ENCODE measurements at places on chromosomes 3 and 15.
A peak's percentile ranks its signal among the peaks of the same experiment; 100 is the strongest.

DNA sequence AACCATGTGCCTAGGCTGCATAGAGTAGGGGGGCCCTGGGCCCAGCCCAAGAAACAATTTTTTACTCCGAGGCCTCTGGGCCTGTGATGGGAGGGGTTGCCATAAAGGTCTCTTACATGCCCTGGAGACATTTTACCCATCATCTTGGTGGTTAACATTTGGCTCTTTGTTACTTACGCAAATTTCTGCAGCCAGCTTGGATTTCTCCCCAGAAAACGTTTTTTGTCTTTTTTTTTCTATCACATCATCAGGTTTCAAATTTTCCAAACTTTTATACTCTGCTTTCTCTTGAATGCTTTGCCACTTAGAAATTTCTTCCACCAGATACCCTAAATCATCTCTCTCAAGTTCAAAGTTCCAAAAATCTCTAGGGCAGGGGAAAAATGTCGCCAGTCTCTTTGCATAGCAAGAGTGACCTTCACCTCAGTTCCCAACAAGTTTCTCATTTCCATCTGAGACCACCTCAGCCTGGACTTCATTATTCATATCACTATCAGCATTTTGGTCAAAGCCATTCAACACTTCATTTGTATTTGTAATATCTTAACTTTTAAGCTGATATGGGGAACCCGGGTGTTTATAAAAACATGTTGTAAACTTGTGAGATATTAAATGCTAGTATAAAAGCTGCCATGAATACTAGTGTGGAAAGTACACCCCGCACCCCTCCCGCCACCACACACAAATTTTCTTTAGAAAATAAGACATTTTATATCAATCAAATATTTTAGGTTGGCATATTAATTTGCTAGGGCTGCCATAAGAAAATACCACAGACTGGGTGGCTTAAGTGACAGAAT is 56.0 kb upstream of the PLSCR4 start:
- DNase-seq, result no peak

- no peak for DNase-seq
Measured at GRCh38 chr15:101540480-101541239, 51.2 kb upstream of the PCSK6 start.

- no peak for DNase-seq
Measured at GRCh38 chr3:136207489-136208115, 11.5 kb upstream of the MSL2 start.

GRCh38 chr3:196486263-196486662 is 17.3 kb downstream of the RNF168 start:
- no peak for DNase-seq

DNA sequence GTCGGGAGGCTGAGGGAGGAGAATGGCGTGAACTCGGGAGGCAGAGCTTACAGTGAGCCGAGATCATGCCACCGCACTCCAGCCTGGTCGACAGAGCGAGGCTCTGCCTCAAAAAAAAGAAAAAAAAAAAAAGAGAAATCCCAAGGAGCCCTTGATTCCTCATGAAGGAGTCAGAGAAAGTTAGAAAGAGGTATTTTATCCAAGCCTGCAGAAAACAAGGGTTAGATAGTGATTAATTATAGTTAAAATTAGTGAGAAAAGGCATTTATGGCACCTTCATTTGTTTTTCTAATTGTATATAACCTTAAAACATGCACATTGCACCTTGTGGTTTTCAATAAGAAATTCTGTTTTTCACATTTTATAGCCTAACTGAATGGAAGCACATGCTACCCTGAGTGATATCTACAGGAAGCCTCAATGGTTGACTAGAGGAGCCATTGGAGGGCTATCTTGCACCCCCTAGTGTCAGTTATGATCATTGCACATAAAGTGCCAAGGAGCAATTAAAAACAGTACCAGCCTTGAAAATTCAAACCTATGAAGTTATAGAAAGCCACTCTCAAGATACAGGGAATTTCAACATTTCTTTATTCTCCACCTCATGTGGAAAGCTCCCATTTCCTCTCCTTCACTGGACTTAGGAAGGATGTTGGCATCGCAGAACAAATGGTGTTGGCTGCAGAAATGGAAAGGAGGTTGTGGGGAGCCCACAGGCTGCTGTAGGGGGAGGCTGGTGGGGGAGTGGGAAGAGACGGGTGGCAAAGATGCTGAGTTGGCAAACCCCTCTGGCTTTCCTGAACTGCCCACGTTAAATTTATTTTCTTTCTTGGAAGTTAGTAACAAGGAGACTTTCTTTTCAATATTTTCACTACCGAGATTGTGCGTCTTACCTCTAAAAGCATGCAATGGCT is 48.5 kb downstream of the ITGA11 start:
- DNase-seq, result peak; percentile 30

DNA sequence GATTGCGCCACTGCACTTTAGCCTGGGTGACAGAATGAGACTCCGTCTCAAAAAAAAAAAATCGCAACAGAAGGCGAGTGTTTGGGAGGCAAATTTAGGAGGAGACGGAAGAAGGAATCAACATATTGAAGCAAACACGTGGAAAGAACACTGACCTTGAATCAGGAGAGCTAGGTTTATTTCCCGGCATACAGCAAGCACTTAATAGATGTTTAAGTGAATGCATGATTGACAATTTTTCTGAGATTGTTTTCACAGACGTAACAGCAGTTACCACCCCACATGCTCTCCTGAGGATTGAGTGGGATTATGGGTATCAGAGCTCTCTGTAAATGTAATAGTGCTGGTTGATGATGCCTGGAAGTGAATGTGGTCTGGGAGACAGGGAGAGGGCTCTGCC is 5.6 kb upstream of the RPP25 start:
- no peak for DNase-seq

GRCh38 chr3:48430708-48431101 is 819 bp upstream of the PLXNB1 start:
- no peak for DNase-seq

- DNase-seq, result no peak
Measured at GRCh38 chr3:184712248-184713039, 580 bp upstream of the MAGEF1 start.

DNA sequence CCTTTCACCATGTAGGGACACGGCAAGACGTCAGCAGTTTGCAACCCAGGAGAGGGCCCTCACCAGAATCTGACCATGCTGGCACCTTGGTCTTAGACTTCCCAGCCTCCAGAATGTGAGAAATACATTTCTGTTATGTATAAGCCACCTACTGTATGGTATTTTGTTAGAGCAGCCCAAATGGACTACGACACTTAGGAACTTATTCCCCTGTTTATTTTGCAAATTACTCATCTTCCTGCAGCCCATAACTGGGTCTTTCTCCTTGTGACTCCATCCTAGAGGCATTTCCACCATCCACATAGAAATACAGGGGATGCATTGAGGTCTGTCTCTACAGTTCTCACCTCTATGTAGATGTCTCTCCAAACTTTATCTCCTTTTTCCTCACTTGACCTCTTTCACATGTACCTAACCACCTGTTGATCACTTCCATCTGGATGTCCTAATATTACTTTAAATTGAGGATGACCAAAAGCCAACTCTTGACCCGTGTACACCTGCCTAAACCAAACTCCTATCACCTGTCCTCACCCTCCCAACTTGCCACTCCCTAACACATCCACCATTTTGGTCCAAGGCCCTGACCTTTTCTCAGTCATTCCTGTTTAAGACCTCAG is 406.0 kb upstream of the WNT5A start:
- no peak for DNase-seq

DNA sequence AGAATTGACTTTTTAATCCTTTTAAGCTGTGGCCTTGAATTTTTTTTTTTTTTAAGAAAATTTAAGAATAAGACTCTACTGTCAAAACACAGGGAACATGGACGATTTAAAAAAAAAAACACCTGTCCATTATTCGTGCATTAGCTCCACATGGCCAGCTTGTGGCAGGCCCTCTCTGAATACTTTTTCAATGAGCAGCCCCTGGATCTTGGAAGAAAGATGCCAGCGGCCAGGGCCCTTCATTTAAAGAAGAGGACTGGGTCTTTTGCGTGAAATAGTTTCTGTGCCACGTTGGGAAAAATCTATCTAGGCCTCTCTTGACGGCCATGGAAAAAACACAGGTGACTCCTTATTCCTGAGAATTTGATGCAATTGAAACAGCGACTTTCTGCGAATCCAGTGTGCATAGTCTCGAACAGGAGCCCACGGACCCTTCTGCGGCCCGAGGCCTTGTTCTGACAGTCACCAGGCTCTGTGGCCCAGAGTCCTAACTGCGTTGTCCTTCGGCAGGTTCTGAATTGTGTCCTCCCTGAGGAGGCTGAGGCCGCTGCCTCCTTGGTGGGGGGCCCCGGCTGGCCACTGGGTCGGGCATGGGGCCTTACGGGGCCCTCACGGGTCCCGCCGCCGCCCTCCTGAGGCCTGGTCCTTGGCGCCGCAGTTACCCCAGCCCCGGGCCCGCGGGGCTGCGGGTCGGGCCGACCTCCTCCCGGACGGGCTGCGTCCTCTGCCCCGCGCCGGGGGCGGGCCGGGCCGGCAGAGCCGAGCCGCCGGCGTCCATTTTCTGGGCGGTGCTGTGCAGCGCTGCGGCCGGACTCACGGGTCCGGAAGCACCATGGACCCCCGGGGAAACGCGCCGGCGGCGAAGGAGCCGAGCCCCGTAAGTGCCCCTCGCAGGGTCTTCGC is 33.5 kb downstream of the ZBTB38 start:
- peak; percentile 58 for DNase-seq

- DNase-seq, result no peak
Measured at GRCh38 chr3:46664971-46665762, 28.3 kb downstream of the ALS2CL start.

- no peak for DNase-seq
Measured at GRCh38 chr3:187236962-187237361, 39.7 kb downstream of the RTP1 start.

DNA sequence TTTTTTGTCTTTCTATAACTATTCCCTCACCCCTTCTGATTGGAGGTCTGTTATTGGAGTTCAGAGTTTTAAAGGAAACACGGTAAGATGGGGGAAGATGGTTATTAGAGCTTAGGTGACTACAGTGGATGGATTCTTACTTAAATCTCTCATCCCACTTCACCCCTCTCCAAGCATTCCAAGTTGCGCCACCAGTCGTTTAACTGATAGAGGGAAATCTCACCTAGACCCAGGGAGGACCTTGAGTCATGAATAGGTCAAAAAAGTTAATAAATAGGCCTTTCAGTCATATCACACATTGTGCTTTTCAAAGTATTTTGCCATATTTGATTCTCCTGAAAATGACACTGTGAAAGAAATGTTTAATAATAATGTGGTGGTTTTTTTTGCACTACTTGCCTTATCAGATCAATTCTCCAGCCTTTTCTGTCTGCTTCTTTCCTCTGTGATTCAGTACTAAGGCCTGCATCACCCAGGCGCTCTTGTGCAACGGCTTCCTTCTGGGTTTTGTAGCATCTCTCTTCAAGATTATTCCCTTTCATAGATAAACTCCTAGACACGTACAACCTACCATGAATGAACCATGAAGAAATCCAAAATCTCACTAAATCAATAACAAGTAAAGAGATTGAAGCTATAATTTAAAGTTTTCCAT is 100.4 kb upstream of the TGFBR2 start:
- no peak for DNase-seq

GRCh38 chr15:62940755-62941361 is 101.7 kb upstream of the TPM1 start:
- DNase-seq, result no peak

DNA sequence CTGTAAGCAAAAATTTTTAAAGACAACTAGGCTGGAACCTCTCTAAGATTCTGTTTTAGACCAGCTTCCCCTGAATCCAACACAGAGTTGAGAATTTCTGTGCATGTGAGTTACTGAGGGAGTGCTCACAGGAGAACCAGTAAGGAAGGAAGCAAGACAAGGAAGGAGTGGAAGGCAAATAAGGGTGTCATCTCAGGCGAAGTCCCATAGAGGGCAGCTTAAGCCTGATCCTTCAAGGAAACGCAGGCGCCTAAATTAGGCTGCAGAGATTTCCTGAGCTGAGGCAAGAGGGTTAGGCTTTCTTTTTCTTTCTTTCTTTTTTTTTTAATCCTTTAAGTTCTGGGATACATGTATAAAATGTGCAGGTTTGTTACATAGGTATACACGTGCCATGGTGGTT is 36.2 kb upstream of the COL6A6 start:
- DNase-seq, result no peak

DNA sequence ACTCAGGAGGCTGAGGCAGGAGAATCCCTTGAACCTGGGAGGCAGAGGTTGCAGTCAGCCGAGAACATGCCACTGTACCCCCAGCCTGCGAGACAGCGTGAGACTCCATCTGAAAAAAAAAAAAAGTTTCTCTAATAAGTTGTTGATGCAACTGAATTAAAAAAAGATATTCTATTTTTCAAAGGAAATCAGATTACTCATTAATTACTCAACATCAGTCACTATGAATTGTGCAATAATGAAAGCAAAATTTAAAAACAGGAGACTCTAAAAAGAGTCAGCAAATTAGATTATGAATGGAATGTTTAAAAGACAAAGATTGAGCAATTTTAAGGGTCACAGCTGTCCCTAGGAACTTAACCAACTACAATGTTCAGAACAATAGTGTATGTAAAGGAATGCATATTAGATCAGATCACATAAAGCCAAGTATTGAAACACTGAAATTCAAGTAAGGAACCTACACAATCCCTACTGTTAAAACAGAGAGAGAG is 60.2 kb upstream of the SLC4A7 start:
- no peak for DNase-seq

- DNase-seq, result no peak
Measured at GRCh38 chr15:65042776-65043327, 2.3 kb upstream of the SLC51B start.

DNA sequence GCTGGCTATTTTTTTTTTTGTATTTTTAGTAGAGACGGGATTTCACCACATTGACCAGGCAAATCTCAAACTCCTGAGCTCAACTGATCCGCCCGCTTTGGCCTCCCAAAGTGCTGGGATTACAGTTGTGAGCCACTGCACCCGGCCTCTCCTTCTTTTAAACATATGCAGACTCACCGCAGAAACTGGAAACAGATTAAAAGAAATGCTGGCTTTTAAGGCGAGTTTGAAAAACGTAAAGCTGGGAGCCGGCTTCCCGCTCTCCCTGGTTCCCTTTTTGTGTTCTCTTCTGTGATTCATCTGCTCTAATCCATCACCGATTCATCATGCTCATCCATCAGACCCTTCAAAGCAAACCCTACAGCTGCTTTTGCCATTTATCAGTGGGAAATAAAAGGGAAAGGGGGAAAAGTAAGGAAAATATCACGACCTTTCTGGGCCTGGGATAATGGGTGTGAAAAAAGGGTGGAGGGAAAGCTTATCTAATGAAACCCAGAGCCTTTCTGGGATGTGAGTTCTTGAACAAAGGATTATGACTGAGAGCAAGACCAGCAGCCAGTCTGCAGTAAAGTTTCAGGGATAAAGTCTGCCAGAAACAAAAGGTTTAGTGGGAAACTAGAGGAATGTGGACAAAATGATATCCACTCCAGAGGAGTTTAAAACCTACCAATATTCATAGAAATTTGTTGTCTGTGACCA is 92.3 kb upstream of the LRIG1 start:
- DNase-seq, result no peak

GRCh38 chr15:89801471-89802195 is 13.0 kb downstream of the ANPEP start:
- DNase-seq, result no peak

All from T-helper 1 cell (primary cell).